ENCODE measurements at places on chromosomes 11 and 22.

DNA sequence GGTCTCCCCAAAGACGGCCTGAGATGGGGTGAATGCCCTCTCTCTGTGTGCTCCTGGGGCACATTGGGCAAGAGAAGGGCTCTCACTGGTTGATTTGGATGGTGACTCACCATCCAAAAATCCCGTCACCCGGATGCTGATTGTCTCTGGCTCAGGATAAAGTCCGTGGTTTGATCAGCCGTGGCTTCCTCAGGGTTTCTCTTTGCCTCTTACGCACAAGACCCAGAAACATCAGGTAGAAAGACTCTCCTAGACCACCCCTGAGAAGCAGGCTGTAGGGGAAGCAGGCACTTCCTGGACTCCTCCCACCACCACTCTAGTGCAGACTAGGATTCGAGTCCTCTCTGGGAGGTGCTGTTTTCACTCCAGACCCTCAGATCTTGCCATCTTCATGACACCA, 176.1 kb upstream of the NCAM1 start:
- no peak for DNase-seq

GRCh38 chr11:118304568-118305248, at the start of gene CD3E:
Gene CD3E, plus strand, starts transcription at chr11:118304730. Its CDS starts 223 bp downstream, at chr11:118304953.
- no peak for DNase-seq

DNA sequence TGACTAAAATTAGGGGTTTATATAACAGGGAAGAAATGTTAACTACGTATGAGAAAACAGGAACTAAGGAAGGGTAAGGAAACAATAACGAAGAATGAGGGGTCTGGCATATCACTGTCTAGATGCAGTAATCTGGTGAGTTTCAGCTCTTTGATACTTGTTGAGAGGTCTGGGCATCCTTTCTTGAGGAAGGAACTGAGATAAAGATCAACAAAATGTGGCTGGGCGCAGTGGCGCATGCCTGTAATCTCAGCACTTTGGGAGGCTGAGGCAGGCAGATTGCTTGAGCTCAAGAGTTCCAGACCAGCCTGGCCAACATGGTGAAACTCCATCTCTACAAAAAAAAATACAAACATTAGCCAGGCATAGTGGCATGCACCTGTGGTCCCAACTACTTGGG, 2.7 kb downstream of the DCDC1 start:
- DNase-seq = no peak

GRCh38 chr22:19717691-19718455, 3.6 kb downstream of the SEPTIN5 start:
- DNase-seq = peak; percentile 58

- no peak for DNase-seq
Observed at GRCh38 chr11:57426439-57426928, 437 bp downstream of the SLC43A3 start.

GRCh38 chr11:29844031-29844430, 172.8 kb downstream of the KCNA4 start:
- DNase-seq = no peak

- peak; percentile 59 for DNase-seq
Observed at GRCh38 chr11:43580735-43581369, 99.7 kb upstream of the HSD17B12 start.

DNA sequence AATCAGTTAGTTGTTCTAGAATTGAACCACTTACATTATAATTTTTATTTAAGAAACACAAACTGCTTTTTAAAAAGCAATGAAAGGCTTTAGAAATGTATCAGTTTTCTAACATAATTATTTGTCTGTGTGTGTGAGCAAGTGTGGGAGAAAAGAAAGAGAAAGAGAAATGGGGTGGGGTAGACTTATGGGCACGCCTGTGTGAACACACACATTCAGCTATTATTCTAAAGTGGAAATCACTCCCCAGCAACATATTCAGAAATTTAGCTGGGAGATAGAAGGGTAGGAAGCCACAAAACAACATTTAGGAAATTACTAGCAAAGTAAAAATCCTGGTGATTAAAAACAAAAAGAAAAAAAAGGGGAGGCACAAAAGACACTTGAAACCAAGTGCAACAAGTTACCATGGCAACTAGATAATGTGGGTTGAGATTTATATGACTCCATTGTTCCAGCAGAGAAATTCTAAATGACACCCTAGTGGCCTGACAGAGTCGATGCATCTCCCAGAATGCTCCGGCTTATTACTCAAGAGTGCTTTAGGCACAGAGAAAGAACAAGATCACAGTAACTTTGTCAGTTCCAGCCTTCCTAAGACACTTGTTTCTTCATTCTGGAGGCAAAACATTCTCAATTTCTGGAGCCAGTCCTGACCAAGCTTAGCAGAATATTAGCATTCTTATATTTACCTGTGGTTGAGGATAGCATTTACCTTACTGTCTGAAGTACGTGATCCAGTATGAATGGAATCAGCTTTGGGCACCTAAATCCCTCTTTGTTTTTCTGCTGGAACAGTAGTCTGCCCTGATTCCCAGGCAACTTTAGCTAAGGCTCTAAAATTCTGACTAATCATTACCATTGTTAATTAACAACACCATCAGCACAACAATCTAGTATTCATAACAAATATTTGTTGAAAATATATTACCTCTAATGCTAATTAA, 444.4 kb downstream of the DLG2 start:
- DNase-seq = peak; percentile 42

Data from putamen (tissue), 1 donor.